ENCODE measurements at places on chromosomes 11 and 22.
A peak's percentile ranks its signal among the peaks of the same experiment; 100 is the strongest.

GRCh38 chr22:23193882-23194281 lies 13.6 kb downstream of the BCR start:
- no peak for DNase-seq

GRCh38 chr11:76850130-76850529 lies 10.6 kb upstream of the ACER3 start:
- no peak for DNase-seq

DNA sequence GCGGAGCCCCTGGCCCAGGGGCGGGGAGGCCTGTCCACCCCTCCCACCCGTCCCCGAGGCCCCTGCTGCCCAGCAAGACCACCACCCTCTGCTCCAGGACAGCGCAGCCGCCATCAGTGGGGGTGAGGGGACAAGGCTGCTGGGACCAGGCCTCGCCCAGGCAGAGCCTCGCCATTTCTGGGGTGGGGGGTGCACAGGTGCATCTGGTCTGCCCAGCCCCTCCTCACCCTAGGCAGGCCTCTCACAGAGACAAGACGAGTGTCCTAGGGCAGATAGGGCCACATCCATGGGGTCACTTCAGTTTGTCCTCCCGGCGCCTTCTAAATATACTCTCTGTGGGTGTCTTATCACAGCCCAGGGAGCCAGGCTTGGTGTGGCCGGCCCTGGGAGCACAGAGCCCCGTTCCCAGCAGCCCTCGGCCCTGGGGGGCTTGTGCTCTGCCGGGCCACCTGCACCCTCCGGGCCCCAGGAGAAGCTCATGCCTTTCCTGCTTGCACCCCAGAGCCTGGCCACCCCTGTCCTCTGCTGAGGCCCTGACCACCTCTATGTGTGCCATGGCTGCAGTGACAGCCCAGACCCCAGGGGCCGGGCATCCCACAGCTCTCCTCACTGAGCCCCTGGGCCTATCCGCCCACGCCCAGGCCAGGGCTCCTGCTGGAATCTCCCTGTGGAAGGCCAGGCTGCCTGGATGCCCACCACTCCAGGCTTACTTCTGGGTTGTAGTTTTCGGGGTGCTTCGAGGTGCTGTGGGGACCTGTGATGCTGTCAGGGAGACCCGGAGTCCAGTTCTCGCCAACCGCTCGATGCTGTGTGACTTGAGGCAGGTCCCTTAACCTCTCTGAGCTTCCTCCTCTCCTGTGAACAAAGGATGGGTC lies 70.8 kb downstream of the KCNQ1 start:
- no peak for DNase-seq

- DNase-seq = no peak
Observed at GRCh38 chr11:128492461-128492860, 94.9 kb downstream of the ETS1 start.

DNA sequence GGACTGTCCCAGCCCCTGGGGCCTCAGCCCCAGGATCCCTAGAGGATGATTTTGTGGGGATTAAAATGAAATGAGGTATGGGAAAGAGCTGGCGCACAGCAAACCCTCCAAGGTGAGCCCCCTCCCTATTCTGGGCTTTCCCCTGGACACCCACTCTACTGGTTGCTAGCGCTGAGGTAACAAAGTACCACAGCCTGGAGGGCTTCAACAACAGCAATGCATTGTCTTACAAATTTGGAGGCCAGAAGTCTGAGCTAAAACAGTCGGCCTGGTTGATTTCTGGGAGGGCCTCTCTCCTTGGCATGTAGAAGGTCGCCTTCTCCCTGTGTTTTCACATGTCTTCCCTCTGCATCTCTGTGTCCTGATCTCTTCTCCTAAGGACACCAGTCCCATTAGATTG lies 913.6 kb downstream of the NTM start:
- no peak for DNase-seq

- DNase-seq = no peak
Observed at GRCh38 chr11:133814588-133815100, 30.7 kb downstream of the SPATA19 start.

DNA sequence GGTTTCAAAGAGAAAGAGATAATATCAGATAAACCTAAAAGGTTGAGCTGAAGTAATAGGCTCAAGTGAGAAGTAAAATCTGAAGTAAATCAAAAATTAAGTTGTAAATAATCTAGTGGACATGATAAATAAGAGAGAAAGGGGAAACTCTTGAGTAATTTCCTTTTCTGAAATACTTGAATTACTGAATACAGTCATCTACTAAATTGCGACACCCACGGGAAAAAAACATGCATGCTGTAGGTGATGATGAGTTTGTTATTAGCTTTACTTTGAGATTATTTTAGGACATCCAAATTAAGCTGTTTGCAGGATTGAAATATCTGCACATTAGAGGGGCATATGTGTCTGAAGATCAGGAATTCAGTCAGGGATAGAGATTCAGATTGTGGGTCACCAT lies 50.0 kb upstream of the CARD18 start:
- no peak for DNase-seq

DNA sequence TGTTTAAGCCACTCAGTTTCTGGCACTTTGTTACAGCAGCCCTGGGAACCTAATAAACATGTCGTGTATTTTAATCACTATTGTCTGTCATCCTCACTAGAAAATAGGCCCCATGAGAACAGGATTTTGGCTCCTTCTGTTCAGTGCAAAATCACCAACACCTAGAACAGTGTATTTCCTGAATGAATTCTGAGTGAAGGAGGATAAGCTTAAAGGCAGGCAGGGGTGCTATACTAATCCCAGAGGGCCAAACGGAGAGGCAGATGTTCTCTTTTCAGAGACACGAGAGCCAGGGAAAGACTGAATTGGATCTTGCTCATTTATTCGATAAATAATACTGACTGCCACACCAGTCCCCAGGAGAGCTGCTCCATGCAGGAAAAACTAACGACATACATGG lies 10.4 kb downstream of the SMCO4 start:
- no peak for DNase-seq

- no peak for DNase-seq
Observed at GRCh38 chr22:44273175-44273574, 39.6 kb downstream of the SHISAL1 start.

DNA sequence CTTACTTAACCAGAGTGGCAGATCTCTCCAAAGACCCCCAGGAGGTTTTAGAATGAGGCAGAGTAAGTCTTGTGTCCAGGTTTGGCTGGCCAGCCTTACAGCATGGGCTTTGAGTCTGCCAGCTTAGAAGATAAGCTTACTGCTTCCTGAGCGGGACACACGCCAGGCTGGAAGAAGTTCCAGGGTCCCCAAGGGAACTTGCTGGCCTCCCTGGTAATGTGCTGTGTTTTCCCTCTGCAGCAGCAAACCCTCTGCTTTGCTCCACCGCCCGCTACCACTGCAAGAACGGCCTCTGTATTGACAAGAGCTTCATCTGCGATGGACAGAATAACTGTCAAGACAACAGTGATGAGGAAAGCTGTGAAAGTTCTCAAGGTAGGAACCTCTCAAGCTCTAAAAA lies 154.2 kb downstream of the LDLRAD3 start:
- DNase-seq = no peak

GRCh38 chr11:14041040-14041439 lies 78.5 kb downstream of the SPON1 start:
- DNase-seq = no peak

DNA sequence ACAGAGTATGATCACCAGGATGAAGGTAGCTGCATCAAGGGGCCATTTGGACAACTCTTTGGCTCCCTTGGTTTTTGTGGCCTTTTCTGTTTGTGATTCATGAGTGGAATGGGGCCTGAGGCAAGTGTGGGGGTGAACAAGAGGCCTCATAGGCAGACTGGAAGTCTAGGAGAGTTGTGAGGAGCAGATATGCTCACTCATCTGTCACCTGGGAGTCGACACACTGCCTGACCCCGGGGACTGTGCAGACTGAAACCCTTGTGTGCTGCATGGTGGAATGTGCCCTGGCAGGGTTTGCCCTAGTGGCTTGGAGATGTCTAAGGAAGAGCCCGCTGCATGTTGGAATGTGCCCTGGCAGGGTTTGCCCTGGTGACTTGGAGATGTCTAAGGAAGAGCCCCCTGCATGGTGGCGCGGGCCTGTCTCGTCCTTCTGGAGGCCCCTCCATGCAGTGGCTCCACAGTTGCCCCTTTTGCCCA lies 60.0 kb downstream of the MED15 start:
- DNase-seq = no peak

GRCh38 chr11:1517117-1518005 lies 30.8 kb upstream of the MOB2 start:
- DNase-seq = no peak

GRCh38 chr11:63783925-63784592 lies 15.5 kb upstream of the ZFTA start:
- DNase-seq = no peak

DNA sequence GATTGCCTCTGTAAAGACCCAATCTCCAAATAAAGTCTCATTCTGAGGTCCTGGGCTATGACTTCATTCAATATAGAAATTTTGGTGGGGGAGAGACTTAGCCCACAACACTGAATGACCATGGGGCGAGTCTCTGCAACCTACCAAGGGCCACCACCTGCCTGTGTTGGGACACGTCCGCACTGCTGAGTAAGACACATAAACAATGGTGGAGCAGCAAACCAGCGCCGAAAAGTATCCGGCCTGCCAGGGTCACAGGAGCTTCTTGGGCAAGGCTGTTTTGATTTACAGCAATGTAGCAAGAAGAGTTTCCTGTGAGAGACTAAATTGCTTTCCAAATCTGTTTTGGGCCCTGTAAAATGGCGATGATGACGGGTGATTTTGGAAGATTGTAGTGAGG lies 122.3 kb downstream of the SHANK2 start:
- no peak for DNase-seq

DNA sequence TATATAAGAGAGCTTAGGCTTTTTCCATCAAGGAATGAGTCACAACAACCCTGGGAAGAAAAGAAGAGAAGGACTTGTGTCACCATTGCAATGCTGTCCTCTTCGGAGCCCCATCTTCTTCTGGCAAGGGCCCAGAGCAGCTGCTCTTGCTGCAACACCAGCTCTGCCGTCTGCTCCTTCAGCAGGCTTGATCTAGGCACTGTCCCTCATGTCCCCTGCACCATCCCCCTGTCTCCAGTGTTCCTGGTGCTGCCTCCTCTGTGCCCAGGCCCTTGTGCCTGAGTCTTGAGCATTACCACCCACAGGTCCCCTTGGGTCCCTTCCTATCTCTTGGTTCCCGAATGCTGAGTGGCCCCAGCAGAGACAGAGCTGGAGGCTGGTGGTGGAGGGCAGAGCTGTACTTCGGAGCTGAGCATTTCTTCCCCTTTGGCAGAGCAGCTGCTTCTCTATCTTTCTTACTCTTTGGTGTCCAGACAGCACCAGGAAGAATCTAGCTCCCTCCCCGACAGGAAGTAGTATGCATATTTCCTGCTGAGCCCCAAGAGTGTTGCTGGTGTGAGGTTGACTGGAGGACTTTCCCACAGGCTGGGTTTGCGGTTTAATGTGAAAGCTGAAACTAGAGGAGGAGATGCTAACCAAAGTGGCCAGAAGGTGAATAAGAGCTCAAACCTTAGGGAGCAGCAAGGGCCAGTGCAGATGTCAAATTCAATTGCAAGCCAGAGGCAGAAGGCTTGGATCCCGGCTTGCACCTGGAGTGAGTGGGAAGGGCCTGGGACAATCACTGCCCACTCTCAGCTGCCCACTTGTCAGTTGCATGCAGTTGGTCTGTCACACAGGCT lies 27.8 kb downstream of the WEE1 start:
- DNase-seq = peak; percentile 76

DNA sequence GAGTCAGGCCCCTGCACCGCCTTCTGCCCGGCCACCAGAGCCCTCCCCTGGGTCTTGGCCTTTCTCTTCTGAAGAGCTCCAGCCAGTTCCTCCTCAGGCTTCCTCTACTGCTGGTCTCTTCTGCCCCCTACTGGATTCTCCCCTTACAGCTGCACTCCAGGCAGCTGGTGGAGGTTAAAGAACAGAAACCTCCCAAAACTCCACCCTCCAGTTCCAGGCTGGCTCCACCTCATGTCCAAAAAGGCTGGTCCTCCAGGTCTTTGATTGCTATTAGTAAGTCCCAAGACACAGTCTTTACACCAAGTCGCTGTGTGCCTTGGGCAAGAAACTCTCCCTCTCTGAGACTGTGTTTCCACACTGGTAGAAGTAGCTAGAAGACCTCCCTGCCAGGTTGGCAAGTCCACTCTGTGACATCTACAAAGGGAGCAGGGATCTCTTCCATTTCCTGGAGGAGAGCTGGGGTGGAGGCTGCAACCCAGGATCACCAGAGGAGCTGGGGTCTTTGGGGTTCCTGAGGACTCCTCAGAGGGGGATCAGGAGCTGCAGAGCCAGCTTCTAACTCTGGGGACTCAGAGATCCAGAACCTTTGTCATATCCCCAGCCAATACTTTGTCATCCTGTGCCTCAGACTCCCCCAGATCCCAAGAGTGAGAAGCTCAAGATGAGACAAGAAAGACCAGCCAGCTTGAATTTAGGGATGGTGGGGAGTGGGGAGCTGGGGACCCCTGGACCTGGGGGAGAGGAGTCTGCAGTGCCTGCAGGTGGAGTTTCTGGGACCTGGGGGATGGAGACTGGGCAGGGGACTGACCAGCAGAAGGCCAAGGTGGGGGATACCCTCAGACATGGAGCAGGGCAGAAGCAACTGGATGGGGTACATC lies 3.4 kb upstream of the IGLL5 start:
- peak; percentile 65 for DNase-seq

GRCh38 chr11:118916842-118917388 lies 8.8 kb downstream of the BCL9L start:
- DNase-seq = no peak

All from stimulated activated CD4-positive, alpha-beta T cell treated with anti-CD3 and anti-CD28 coated beads, Interleukin-1b, Interleukin-23, amount 100 ng/mL, for 48 hours (primary cell).